ENCODE measurements at places on chromosomes 2 and 18.
A peak's percentile ranks its signal among the peaks of the same experiment; 100 is the strongest.

GRCh38 chr2:27408601-27409320 is 630 bp downstream of the PPM1G start:
- no peak for DNase-seq

GRCh38 chr18:50192995-50193795 is 1.8 kb downstream of the MYO5B start:
- DNase-seq, result peak; percentile 23

DNA sequence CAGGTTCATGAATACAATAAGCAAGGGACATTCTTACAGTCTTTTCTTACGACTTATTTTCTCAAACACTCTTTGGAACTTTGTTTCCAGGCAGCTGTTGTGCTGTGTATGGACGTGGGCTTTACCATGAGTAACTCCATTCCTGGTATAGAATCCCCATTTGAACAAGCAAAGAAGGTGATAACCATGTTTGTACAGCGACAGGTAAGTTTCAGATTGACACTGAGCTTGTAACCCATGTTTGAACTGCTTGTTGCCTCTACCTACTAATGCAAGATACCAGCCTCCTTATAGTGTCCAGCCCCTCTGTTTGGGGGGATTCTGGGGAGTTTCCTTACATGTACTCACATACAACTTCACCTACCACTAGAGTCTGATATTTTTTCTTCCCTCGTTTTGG is 3.8 kb downstream of the XRCC5 start:
- DNase-seq, result no peak

DNA sequence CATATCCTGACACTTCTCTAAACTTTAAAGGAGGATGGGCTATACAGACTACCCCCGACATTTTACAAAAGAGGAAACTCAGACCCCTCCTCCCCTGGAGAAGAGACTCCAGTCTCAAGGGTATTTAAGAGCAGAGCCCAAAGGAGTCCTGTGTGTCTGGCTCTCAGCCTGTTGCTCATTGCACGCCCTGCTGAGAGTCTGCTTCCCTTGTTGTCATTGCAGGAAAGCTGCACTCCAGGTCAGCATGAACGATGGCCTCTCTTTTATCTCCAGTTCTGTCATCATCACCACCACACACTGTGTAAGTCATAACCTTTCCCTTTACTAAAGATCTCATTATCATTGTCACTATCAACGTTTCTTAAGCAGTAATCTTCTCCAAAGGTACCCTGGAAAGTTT is 111.4 kb downstream of the ANTXR1 start:
- no peak for DNase-seq

DNA sequence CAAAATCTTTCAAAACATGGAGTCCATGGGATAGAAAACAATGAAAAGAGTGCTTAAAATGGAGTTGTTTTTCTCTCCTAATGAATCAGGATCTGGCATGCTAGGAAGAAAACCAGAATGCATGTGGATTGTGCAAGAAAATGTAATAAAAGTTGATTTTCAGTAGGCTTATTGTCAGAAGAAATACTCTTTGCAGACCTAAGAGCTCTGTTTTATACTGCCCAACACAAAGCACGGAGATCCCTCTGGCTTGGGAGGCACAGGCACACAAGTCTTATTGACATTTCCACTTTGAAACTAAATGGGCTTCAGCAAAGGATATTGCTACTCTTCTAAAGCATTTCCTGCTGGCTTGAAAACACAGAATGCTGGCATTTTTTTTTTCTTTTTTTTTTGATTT is 15.5 kb upstream of the DAPL1 start:
- no peak for DNase-seq

GRCh38 chr2:127039387-127040031 is 67.4 kb downstream of the BIN1 start:
- DNase-seq, result peak; percentile 72

- DNase-seq, result no peak
These were observed 456.0 kb upstream of the DCC start for GRCh38 chr18:51884039-51884438.

DNA sequence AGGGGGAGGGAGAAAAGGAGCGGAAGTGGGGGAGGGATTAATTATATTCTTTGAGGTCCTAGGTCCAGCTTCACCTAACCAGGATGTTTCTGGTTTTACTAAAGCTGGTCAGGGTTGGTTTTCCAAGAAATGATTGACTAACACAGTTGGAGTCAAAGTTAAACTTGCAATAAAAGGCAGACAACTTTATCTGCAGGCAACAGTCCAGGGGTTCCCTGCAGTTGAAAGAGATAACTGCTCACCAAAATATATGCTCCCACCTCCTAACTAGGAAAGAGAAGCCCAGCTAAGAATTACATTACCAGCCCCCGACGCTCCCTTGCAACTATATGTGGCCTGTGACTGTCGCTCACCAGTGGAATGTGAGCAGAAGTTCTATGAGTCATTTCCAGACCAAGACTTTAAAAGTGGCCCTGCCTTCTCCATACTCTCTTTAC is 140.0 kb upstream of the PKDCC start:
- DNase-seq, result peak; percentile 76

- DNase-seq, result peak; percentile 24
These were observed 341.0 kb upstream of the KYNU start for GRCh38 chr2:142536492-142536891.

DNA sequence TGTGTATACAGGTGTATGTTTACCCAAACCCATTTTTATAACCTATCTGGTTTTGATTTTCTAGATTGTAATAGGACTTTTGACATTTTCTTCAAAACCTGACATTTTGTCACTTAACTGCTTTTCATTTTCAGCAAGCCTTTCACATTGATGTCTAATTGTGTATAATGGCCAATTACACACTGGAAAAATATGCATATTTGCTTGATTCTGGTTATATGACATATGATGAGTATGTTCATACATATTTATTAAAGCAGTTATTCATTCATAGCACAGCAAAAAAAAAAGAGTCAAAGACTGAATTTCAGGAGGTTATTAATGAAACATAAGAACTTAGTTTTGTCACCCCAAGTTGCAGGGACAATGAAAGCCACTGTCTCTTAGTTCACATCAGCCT is 307.7 kb upstream of the TNP1 start:
- DNase-seq, result no peak

DNA sequence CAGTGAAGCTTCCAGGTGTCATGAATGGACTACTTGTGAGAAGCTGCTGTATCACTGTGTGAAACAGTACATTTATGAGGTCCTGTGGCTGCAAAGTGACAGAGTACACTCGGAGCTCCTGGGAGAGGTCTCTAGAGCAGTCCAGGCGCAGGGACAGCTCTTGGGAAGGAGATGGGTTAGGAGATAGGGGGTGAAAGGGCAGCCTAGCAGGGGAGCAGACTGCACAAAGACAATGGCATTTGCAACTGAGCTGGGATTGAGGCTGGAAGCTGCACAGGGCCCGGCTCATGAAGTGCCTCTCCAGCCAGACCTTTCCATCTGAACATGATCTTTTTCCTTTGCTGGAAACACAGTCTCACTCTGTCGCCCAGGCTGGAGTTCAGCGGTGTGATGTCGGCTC is 83.6 kb downstream of the RHOB start:
- DNase-seq, result no peak

GRCh38 chr2:99850084-99850710 is 292.2 kb downstream of the AFF3 start:
- DNase-seq, result peak; percentile 59

Data from kidney (tissue), 22 donors.